Central memory CD4-positive, alpha-beta T cell (primary cell): ENCODE measurements at places on chromosomes 2 and 18.

DNA sequence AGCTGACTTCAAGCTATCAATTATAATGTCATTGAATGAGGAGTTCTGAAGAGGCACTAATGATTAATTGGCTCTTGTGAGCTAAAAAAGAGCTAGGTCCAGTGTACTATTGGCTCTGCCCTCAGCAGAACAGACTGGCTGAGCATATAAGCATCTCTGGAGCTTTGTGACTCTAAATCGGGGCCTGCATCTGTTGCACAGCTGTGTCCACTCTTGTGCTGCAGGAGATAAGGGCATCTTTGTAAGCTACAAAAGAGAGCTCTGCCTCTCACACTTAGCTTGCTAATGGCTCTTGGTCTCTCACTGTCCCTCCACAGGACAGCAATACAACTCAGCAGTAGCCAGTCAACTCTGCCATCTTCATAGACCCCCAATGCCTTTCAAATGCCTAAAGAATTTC, 61.5 kb upstream of the L3MBTL4 start:
- DNase-seq: no peak

DNA sequence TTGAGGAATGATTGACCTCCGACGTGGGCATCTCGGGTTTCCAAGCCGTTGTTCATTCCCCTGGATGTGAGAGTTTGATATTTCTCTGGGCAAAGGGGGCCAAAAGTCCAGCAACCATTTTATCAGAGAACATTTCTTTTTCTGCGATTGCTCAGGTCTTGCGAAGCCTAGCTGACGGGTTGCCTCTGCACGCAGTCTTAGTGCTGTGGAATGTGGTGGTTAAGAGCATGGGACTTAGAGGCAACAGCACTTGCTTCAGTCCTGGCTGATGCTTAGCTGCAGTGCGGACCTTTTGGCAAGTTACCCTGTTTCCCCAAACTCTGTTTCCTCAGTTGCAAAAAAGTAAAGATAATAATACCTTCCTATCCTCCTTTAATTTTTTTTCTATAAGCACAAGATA, 45.0 kb downstream of the FAP start:
- DNase-seq: no peak

DNA sequence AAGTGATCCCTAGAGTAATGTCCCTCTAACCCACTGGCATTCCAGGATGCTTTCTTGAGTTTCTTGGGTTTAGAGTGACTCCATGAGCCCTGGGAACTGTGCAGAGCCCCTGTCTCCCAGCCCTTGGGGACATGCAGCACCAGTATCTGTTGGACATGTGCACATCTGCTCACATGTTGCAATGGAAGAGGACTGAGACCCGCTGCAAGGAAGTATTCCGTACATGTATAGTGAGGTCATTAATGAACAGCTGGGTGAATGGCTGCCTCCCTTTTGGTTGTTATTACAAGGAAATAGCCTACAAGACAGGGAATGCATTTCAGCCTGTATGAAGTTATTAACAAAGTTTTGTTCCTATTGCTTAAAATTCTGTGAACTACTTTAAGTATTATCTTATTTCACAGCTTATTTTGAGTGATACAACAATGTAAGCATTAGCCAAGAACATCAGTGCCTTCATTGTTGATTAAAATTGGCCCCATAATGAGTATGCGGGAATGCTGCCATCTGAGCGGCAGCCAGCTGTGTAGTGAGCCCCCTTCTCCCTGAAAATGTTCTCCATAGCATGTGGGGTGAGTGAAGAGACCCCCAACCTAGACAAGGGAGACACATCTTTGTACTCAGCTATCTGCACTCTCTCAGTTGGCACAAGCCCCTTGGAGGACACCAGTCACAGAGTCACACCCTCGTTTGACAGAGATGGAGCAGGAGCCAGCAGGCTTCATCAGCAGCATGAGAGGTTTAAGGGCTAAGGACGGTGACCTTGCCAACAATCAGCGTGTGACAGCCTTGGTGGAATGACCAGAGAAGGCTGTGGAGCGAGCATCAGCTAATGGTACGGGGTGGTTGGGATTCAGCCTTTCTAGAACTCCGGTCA, 87.4 kb downstream of the FAM210A start:
- DNase-seq: no peak

GRCh38 chr2:147888680-147889079, 43.9 kb downstream of the ACVR2A start:
- DNase-seq: no peak

- DNase-seq: peak; percentile 16
Measured at GRCh38 chr18:9673296-9674251, 34.5 kb upstream of the RAB31 start.
